ENCODE measurements at places on chromosomes 6 and 20.

DNA sequence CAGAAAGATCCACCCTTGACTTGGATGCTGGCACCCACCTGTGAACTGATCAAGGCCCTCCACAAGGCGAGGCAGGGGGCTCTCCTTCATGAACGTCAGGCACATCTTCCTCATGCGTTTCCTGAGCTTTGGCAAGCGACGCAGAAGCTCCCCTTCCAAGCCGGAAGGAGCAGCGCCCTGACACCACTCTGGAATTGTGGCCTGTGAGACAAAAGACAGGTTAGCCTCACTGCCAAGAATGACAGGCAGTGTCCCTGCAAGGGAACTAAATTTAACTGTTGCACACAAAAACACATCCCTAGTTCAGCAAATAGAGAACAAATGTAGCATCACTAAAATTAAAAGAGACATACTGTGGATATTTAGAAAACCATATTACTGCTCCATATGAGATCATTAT is 42.0 kb upstream of the LYRM2 start:
- DNase-seq, result no peak

GRCh38 chr6:36389353-36389752 is 1.9 kb upstream of the ETV7 start:
- no peak for DNase-seq

GRCh38 chr20:29742699-29743100 is 1514.8 kb upstream of the DEFB115 start:
- DNase-seq, result no peak

- no peak for DNase-seq
Observed at GRCh38 chr6:127102299-127102698, 16.2 kb upstream of the RSPO3 start.

DNA sequence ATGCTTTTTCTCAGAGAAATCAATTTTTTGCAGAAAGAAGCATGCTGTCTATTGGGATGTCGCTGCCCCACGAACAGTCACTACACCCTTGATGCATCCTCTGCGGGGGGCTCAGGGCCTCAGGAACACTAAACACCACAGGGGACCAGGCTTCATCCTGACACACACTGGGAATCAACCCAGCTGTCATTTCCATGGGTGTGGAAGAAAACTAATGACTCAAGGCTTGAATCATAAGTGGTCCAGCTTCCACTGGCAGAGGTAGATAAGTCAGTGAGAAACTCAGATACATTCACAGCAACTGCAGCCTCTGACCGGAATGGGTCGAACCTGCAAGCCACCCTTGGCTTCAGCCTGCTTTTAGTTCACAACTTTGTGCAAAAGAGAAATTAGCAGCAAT is 81.3 kb upstream of the SPTLC3 start:
- no peak for DNase-seq

DNA sequence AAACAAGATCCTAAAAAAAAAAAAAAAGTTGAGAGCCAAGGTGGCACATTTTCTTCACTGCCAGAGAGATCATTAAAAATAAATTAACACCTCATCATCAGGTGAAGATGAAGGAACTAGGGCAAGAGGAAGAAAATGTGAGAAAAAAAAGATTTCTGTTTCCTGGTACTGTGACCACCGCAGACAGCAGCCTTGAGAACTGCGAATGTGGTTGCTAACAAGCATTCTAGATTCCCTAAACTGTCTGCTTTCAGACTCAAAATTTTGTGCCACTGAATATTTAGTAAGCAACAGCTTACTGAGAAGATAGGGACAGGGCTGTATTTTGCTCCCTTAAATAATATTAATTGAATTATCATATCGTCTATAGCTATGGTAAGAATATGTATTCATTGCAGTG is 24.1 kb upstream of the MBOAT1 start:
- no peak for DNase-seq

DNA sequence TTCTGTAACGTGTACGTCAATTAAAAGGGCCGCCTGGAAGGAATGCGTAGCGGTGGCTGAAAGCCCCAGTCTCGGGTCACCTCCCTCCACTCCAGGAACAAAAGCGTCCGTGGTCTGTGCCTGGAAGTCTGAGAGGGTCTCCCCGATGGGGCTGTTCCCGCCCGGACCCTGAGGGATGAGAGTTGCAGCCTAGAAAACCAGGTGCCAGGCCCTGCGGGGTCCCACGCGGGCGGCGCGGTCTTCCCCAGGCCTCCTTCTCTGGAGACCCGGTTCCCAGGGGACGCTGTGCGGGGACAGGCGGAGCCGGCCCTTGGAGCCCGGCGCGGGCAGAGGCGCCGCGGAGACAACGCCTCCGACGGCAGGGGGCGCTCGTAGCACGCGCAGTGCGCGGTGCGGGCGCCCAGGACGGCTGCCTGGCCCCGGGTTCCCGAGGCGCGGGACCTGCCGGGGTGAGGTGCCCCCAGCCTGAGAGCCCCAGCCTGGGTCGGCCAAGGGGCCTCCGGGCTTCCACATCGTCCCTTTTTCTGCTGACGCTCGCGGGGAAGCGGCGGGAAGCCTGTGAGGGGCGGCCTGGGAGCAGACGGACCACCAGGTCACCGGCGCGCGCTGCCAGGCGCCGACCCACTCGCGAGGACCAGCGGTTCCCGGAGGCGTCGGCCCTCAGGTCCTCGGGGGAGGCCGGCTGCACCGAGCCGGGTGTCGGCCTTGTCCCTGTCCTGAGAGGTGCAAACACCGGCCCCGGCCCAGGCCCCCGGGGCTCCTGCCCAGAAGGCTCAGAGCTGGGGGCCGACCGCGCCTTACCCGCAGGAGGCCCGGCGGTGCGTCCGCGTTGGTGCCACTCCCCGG is 5.3 kb upstream of the FOXC1 start:
- DNase-seq, result peak; percentile 87

DNA sequence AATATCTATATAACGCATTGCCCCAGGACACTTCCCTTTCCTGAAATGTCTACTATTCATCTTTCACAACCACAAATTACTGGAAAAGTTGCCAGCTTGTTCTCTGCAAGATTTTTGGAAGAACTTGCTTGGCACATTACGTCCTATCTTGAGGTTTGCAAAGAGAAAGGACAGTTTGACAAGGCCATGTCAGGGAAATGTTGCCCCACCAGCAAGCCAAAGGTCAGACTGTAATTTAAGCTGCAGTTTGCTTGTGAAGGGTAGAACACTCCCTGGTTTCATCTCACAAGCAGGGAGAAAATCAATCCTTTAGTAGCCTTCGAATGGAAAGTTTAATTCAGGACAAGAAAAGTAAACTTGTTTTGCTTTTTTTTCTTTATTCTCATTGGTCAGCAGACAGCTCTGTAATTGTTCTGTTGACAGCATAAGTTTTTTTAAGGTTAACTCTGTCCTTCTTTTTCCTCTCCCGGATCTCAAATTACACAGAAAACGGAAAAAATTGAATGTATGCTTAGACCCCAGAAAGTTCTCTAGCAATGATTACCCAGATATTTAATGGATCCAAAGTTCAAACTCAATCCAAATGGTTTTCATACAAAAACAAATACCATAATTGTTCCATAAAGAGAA is 541.8 kb upstream of the NRSN1 start:
- no peak for DNase-seq

DNA sequence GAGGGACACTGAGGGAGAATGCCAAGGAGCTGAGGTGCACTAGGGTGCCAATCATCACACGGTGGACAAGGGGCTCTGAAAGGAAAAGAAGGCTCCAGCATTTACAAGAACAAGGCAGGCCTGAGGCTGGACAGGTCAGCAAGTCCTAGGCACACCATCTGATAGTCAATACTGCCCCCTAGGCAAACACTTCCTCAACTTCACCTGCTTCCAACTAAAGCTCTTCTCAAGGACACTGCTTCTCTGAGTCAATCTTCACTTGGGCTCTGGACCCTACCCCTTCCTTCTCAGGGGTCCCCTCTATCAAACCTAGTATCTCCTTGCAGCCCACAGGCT is 37.7 kb upstream of the SLC4A11 start:
- peak; percentile 32 for DNase-seq

GRCh38 chr6:27492631-27493190 is 19.8 kb upstream of the ZNF184 start:
- no peak for DNase-seq

GRCh38 chr20:23112595-23112994 is 26.5 kb upstream of the CD93 start:
- no peak for DNase-seq

- peak; percentile 63 for DNase-seq
Observed at GRCh38 chr6:90184334-90185298, 112.0 kb downstream of the BACH2 start.

- DNase-seq, result peak; percentile 76
Observed at GRCh38 chr20:41135187-41135887, 2.0 kb upstream of the PLCG1 start.

DNA sequence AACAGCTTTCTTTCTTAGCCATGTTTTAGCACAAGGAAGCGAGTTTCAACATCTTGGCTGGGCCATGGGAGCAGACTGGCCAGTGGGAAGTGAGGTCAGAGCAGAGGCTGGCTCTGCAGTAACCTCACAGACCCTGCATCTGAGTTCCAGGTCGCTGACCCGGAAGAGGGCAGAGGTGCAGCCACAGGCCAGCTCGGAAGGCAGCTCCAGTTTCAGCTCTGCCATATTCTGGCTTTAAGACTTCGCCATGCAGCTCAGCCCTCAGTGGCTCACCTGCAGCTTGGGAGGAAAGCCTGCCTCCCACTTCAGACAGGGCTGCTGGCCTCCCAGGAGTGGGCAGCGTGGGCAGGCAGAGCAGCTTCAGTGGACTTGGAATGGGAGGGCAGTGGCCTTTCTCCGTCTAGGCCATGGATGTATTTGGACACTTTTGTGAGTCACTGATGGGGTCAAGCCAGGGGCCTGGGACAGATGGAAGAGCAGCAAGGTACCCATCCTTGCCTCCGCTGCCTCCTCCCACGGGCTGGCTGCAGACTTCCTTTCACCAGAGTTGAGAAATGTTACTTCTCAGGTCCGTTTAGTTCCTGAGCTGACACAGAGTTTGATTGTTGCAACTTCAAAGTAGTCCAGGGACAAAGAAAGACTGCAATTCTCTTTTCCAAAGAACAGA is 18.5 kb downstream of the CST8 start:
- DNase-seq, result no peak

DNA sequence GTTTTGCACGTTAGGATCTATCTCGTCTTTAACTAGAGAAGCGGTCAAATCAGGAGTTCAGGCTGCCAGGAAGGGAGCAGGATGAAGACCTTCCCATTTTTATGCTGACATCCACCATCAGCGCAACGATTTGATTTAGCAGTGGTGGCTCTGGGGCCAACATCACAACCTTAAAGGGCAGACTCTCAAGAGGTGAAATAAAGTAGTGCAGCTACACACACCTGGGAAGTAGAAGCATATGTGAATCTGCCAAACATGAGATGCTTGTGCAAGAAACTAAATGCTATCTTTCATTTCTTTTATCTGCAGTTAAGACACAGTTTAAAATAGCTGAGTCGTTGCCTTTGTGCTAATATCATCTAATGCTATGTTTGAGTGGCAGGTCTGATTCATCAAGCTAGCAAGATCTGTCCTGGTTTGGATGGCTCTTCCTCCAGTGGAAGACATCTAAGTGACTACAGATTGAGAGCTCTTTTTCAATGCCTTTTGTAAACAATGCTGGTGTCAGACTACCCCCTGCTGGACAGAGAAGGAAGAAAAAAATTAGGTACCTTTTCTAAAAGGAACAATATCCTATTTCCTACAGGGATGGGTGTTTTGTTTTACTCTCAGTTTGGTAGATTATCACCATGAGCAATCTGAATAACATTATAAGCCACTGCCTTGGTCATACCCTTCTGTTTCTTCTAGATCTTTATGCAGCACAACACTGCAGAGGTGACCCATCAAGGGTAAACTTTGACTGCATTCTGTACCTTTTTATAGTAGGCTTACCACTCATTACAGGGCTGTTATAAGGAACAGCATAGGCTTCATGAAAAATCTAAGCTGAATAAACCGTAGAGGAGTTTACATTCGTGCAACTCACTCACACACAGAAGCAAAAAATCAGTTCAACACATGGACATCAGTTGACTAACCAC is 171.6 kb upstream of the FBXL4 start:
- no peak for DNase-seq

DNA sequence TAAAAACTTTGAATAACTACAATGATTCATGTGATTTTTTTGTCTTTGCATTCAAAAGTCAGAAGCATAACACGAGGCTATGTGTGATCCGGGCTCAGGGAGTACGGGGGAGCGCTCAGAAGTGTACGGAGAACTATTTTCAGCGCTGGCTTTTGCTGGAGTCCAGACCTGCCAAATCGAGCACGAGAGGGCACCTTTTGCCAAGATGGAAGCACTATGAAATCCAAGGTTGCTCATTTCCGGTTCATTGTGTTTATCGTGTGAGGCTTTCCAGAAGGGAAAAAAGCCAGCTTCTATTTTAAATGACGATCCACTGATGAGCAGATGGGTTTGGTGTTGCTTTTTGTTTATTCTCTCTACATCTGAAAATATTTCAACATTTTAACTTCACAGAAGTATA is 11.3 kb downstream of the RAMACL start:
- no peak for DNase-seq

GRCh38 chr20:1163653-1164052 is 21.1 kb downstream of the TMEM74B start:
- no peak for DNase-seq

- peak; percentile 76 for DNase-seq
Observed at GRCh38 chr6:150409576-150410066, 40.8 kb downstream of the IYD start.

GRCh38 chr6:11413117-11413687 is 124.3 kb upstream of the TMEM170B start:
- no peak for DNase-seq

GRCh38 chr6:16146028-16146427 is 17.1 kb downstream of the MYLIP start:
- DNase-seq, result no peak

DNA sequence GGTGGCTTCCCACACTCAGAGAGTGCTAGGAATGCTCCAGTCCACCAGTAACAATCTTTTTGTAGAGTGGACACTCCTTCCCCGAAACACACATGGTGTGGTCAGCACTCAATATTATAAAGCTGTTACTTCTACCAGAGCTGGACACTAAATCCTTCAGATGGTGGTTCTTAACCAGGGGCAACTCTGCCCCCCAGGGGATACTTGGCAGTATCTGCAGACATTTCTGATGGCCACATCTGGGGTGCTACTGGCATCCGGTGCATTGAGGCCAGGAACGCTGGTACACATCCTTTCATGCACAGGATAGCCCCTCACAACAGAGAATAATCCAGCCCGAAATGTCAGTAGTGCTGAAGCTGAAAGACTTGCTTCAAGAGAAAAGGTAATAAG is 124.4 kb downstream of the NFATC2 start:
- DNase-seq, result no peak

DNA sequence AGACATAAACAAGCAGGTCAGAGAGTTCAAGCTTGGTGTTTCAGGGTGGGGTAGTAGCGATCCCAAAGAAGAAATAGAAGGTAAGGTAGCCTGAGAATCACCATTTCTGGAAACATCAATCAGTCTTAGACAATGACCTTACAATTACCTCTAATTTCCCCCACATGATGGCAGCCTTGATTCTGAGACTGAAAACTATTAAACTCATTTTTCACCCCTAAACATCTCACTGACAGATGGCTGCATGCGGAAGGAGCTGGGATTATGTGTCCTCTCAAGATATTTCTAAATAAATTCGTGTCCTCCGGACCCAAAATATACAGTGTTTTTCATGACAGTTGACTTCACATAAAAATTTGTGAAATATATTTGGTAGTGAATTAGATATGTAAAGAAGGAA is 61.0 kb downstream of the KIF6 start:
- DNase-seq, result no peak

- peak; percentile 35 for DNase-seq
Observed at GRCh38 chr20:35698298-35699126, 640 bp downstream of the NFS1 start.

GRCh38 chr6:142811923-142812322 is 133.1 kb downstream of the HIVEP2 start:
- DNase-seq, result no peak

GRCh38 chr6:153125032-153125431 is 6.0 kb downstream of the RGS17 start:
- peak; percentile 59 for DNase-seq

All from stomach (tissue), 19 donors.